ENCODE measurements at places on chromosomes 2 and 18.
A peak's percentile ranks its signal among the peaks of the same experiment; 100 is the strongest.

- no peak for DNase-seq
These were observed 291.6 kb downstream of the TNS1 start for GRCh38 chr2:217711188-217711587.

DNA sequence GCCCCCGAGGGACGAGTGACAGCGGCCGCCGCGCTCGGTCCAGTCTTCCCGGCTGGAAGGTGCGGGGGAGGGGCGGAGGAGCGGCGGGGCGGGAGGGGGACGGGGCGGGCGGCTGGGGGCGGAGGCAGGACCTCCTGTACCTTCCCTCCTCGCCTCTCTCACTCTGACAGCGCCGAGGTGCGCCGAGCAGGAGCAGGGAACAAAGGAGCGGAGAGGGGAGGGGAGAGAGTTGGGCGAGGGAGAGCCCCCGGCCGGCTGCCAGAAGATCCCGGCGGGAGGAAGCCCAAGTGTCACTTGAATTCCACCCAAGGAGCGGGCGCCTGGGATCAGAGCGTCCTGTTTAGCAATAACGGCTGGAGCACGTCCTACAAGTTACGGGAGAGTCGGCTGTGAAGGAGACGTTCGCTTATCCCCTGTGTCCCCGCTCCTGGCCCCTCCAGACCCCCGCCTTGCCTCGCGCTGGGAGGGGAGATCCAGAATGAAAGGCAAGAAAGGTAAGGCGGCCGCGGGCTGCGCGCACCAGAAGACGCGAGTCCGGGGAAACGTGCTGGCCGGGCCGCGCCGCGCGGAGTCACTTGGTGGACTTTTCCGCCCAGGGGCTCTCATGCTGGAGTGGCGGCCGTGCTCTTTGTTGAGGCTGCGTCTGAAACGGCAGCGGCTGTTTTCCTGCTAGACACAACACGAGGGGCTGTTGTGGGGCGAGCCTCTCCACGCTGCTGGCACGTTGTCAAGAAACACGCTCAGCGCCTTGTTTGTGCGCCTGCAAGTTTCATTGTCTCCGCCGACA, at the start of gene TGIF1:
Gene TGIF1 (plus strand): TSS at position 161 of the 787 bp plus-strand sequence. CDS start 318 bp downstream, at position 479.
- peak; percentile 15 for DNase-seq

DNA sequence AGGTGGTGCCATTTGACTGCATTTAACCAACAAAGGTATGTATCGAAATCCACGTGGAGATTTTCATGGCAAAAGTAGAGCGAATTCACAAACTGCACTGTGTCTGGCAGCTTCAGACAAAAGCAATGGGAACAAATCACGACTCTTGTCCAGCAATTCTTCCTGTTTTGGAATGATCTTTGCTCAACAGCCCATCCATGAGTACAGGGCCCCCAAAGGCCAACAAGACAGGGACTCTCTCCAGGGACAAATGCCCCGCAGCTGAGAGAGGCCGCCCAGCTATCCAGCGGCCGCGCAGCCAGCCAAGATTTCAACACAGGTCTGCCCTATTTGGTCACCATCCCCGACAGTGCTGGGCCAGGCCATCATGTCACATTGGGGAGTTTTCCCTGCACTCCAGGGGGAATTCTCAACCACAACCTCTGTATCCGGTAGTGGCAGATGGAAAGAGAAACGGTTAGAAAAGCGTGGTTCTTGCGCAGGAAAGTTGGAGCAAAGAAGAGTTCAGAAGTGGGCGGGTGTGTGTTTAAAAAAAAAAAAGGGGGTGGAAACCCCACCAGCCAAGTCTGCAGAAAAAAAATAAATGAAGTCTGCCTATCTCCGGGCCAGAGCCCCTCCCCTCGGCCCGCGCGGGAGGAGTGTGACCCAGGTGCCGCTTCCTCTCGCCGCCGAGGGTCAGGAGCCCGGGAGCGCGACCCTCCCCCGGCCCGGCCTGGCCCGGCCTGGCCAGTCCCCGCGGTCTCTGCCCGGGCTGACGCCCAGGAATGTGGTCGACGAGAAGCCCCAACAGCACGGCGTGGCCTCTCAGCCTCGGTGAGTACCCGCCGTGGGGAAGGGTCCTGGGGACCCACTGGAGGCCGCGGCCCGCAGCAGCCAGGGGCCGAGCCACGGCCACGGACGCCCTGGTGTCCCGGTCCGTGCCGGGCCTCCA, at the start of gene GYPC:
Gene GYPC (plus strand): TSS at position 659 of the 931 bp plus-strand sequence. CDS start 106 bp downstream, at position 765.
- DNase-seq = no peak

DNA sequence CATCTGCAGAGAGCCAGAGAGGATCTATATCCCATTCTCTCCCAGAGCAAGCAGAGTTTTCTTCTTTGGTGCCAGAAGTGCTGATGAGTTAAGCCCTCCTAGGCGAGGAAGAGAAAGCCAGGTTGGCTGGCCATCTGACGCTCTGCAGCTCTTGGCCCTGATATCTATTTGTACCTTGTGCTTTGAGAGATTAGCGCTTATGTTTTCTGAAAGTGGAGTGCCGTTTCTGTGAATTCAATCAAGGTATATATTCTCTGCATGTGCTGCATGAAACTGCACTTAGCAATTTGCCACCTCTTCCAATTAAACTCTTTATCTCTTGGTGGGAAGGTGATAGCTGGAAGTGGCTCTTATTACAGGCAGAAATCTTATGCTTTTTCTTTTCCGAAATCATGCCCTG, 177.5 kb downstream of the LPIN1 start:
- no peak for DNase-seq

- DNase-seq = no peak
These were observed 93.6 kb downstream of the XRCC5 start for GRCh38 chr2:216202626-216203250.

DNA sequence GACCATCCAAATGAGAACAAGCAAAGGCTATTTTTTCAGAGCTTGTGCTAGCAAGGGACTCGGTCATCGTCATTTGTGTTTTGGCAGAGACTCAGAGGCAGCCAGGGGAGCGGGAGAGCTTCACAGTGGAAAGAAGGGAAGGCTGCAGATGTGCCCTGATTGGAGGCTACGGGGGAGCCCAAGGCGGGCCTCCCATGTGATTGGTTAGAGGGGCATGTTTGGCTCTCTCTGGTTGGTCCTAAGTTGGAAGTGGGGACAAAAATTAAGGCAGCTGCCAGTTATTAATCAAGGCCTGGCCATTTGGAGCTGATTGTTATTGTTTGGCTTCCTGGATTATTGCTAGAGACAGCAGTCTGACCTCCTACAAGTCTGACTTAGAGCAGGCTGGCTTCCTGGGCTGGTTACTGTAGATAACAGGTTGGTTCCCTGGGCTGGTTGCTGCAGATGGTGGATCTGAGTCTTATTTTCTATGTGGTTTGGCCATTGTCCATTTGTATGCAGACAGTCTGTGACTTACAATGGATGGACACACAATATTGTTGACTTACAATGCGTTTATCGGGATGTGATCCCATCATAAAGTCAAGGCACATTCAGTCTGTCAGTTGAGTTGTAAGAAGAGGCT, 5.9 kb downstream of the FER1L5 start:
- DNase-seq = no peak

DNA sequence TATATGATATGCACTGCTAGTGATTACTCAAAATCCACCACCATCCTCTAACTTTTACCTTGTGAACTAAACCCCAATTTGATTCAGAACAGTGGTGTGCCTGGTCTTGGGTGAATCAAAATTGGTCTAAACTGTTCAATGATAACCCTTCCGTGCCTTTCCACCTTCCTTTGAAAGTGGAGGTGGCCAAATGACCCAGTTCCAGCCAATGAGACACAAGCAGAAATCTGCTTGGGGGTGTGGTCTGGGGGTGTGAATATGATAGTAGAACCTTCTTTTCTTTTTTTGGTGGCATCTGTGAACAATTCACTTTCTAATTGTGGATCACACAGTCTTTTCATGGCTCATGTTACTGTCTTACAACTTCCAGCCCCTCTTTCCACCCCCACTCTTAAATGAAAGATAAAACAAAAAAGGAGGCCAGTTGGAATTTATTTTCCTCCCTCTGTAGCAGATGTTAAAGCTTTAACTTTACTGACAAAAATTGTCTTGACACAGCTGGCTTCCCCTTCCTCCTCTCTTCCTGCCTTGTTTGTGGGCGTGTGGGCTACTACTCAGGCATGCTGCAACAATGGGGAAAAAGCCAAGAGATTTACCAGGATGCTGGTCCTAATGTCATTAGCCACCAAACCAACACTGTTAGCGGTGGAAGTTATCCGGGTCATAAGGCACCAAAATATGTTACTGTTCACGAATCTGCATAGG, 58.8 kb upstream of the ANKRD44 start:
- no peak for DNase-seq

DNA sequence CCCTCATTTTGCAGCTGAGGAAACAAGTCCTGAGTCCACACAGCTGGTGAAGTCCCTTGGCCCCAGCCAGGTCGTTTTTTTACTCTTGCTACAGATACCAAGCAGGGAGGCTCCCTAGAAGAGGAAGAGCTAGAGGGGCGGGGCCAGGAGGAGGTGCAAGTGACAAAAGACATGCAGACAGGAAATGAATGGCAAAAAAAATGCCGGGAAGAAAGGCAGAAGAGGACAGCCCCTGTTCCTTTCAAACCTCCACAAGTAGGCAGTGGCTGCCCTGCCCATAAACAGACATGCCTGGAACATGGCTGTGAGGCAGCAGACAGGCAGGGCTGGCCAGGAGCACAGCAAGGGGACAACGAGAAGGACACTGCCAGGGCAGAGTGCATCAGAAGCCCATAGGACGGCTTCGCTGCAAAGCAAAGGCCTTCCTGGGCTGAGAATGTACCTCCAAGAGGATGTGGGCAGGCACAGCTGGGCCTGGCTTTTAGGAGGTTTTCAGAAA, 108.7 kb downstream of the ZBTB7C start:
- no peak for DNase-seq

GRCh38 chr2:10002109-10002508, 41.2 kb upstream of the KLF11 start:
- DNase-seq = no peak

DNA sequence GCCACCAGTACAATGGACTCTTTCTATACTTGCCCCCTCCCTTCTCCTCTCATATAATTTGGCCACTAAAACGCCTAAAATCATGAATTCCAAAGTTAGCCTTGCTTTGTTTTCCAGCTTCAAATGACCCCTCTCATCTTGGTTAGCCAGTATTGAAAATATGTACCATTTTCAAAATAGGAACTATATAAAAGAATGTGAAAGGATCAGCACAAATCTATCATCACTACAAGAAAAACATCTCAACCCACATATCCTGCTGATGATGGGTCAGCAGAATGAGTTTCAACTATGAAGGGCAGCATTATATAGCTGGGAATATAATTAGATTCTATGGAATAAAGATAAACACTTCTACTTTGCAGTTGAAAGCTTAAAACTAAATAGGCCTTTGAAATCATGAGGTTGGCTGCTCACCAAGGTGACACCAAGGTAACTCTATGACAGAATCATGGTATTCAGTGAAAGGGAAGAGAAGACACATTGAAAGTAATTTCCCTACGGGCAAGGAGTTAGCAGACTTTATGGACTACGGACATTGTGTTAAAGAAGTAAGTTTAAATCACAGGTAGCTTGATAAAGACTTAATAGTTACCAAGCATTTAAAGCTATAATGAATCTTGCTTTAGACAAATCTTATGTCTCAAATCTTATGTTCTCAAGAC, 873.0 kb downstream of the CPS1 start:
- no peak for DNase-seq

DNA sequence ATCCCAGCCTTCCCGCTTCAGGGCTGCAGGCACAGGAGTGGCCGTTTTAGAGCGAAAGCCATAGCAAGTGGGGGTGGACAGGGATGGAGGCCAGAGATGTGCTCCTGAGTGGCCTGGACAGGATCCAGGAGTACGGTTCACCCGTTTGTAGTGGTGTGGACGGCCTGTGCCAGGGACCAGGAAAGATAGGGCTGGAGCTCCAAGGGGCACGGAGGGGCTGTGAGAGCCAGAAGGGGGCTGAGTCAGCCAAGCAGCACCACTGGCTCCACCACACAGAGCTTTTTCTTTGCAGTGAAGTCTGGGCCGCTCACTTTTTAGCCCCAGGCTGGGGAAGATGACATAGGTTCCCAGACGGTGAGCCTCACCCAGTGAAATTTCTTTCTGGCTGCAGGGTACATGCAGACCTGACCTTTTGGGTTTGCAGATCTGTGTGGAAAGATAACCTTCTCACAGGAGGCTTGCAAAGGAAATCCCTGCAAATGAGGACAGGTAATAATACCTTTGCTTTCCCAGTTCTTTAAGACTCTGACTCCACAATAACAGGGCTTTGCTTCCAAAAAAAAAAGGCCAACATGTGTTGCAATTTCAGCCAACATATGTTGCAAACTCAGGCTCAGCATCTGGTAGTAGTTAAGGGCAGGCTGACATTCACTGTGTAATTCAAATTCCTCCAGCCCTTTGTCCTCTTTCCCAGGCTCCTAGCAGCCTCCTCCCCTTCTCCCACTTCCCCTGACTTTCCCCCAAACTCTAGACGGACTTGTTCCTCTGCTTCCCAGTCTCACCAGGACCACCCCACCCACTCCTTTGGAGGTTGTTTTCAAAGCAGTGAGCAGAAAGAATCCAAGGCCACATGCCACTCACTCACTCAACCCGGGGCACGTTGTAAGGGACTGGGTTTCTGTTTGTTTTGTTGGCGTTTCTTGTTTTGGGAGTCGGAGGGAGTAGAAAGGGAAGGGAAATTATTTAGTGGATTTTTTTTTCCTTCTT, 20.3 kb upstream of the LAPTM4A start:
- no peak for DNase-seq

DNA sequence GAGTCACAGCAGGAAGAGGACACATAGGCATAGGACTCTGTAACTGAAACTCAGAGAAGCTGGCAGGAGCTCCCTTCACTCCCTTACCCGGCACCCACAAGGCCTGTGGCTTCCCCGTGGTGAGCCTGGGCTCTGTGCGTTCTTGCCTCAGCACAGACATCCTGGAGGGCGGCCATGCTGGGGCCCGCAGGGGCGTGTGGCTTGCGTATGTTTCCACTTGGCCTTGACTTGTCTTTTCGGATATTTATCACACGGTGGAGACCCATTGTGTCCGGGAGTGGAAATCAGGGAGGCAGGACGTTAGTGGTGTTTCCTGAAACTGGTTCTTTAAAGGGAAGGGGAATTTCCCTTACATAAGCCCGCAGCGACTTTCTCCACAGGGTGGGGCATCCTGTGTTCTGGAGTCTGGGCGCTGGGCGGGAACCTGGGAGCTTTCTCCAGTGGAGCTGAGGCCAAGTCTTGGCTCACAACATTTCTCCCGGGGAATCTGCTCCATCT, 49.9 kb upstream of the EML6 start:
- no peak for DNase-seq

DNA sequence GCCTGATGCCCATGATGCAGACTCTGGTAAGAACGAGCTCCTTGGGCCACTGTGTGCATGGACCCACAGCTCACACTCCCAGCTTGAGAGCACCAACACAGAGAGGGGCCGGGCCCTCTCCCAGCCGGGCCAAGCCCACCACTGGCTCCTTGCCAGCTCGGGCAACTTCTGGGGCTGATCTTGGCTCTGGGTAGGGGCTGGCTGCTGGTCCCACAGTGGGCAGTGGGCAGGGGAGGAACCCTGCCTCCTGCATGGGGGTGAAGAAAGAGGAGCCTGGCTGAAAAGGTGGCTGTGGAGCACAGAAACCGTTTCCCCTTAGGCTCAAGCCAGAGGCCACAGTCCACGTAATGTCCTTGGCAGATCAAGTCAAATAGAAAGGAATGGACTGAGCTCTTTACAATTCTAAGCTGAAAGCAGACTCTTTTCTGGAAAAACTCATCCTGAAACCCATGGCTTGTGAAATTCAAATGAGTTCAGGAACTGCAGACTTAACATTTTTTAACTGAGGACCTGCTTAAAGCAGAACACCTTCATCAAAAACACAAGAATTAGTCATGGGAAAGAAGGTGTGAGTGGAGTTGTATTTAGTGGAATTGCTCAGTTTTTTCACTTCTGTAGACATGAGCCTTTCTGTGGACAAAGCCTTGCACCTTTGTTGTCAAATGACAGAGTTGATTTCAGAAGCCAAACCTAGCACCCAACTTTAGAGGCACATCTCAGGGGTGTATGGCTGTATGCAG, 104.9 kb downstream of the STPG4 start:
- DNase-seq = no peak

All from NCI-H1930 (cell line).